ENCODE measurements at places on chromosomes 6 and 20.

- DNase-seq: no peak
Measured at GRCh38 chr6:167689751-167690150, 137.0 kb upstream of the AFDN start.

- DNase-seq: no peak
Measured at GRCh38 chr6:119161438-119161837, 83.0 kb upstream of the FAM184A start.

GRCh38 chr6:8831366-8832152, 396.2 kb upstream of the SLC35B3 start:
- DNase-seq: no peak

GRCh38 chr6:17293395-17293794, 12.2 kb downstream of the RBM24 start:
- DNase-seq: no peak

GRCh38 chr20:53073636-53074415, 101.7 kb downstream of the TSHZ2 start:
- no peak for DNase-seq

GRCh38 chr6:75609639-75610590, 8.2 kb downstream of the SENP6 start:
- no peak for DNase-seq

DNA sequence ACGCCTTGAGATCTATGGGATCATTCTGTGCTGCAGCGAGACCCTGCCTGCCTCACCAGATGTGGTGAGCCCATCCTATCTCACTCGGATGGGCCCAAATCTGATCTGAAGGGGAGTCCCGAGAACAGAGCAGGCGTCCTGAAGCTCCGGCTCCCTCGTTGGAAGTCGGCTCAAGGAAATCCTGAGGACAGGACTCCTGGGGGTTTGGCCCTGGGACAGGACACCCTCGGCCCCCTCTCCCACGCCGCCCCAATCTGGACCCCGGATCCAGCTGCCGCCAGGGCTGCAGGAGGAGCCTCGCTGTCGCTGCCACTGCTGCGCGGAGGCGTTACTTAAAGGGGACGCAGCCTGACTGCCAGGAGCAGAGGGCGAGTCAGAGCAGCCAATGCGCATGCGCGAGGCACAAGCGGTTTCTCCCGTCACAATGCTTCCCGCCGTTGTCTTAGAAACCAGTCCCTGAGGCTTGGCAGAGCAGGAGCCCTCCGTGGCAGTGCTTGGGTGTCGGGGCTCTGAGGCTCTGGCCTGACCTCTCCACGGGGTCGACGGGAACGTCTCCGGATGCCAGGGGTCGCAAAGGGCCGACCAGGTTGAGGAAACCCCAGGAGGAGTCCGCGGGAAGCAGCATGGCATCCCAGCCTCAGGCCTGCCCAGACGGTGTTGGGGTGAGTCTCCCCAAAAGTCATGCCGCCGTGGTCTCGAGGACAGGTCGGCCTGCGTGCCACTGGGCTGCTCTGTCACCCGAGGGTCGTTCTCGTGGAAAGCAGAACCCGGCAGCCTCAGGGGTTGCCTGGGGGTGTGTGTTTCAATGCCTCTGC, 1567.8 kb upstream of the DEFB115 start:
- no peak for DNase-seq

GRCh38 chr6:143298071-143298470, 152.4 kb downstream of the ADAT2 start:
- DNase-seq: no peak

DNA sequence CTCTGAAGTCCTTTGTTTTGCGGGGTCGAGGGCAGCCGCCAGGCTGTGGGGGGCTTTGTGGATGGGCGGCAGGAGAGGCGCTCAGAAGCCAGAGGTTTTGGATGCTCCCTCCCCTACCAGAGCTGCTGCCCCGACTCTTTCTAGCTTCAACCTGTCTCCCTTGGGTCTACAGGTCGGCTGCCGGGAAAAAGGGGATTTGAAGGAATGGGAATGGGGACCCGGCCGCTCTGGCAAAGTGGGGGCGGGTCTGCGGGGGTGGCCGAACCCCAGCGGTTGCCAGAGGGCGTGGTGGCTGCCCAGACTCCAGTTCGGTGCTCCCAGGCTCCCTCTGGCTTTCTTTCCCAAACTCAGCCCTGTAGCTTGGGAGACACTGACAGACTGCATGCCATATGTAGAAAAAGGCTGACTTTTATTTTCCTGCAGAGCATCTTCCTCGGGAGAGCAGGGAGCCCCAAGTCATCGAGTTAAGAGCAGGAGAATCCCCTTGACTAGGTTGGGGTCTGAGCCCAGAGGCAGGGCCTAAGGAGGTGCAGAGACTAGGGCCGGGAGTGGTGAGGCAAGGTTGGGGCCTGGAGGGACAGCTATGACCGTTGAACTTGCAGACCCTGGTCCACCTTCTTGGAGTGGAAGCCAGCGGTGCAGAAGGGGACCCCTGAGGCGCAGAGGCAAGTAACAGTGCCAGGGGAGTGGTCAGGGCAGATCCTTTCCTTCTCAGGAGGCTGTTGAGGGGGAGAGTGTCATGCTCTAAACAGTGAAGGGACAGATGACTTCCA, 1.4 kb upstream of the PPP1R18 start:
- no peak for DNase-seq

DNA sequence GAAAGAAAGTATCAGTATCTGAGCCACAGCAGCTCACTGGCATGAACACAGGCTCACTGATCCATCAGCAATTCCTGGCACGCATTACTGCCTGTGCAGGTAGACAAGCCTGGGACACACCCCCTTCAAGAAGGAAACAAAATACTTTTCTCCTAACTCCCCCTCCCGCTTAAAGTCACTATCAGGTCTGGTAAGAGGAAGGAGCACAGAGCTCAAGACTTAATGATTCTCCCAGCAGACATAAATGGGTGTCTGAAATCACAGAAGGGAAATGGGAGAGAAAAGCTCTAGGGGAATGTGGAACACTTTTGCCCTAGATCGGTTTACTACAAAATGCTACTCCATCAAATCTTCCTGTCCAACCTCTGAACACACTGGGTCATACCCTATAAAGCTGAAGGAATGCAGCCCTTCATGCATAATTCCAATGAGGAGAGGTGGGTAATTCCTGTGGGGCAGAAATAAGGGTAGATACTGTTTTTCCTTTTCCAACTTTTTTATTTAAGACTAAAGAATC, at the start of gene ADGRF1:
Gene ADGRF1, minus strand, starts transcription at position 58 of the 517 bp plus-strand sequence. CDS start 13,271 bp downstream, outside the sequence.
- no peak for DNase-seq

DNA sequence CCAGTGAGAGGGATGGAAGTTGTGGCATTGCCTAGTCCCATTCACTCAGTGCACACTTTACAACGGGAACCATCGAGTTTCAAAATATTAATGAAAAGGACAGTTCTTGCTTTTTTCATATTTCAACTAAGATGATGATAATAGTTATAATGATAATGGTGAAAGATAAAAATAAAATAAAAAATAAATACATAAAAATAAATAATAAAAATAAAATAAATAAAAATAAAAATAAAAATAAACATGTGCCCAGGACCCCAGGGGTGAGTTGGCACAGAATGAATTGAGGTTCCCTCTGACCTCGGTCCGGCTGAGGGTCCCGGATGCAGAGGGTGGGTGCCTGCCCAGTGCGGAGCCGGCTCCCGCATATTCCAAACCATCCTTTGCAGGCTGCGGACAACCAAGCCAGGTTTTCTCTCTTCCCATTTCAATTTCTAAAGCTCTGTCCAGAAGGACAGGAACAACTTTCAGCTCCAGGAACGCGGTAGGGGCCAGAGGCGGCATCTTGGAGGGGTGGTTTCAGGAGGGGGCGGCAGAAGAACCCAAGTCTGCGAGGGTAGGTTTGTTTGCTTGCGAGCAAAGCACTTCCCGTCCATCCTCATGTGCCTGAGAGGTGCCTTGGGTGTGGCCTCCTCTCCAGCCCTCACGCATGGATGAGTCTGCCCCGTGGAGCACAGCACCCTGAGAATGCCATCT, 236.8 kb downstream of the DLL1 start:
- DNase-seq: no peak

- DNase-seq: no peak
Measured at GRCh38 chr6:151059612-151060095, 180.1 kb upstream of the AKAP12 start.

DNA sequence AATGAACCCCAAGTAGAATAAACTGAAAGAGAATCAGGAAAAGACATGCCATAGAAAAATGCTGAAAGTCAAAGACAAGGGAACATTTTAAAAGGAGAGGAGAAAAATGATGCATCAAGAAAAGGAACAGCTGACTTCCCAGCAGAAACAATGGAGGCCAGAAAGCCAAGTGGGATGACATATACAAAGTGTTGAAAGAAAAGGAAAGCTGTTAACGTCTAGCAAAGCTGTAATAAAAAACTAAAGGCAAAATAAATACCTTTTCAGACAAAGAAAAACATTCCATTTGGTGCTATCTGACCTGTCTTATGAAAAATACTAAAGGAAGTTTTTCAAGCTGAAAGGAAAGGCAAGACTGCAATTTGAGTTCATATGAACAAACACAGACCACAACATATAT, 34.1 kb upstream of the PDE10A start:
- DNase-seq: no peak

DNA sequence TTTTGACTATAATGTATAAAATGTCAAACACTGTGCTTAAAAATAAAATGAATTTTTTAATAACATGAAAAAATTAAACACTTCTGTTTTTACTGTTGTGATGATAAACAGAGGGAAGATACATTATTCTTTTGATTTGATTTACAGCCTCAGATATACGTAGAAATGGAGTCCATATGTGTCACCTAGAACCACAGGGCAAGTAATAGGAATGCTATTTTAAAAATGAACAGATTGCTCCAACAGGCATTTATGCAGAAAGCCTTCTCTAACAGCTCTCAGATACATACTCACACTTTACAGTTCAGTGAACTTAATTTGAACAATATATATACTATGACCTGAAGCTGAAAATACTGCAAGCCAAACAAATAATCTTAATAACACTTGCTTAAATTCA, 1551.0 kb downstream of the GRIK2 start:
- DNase-seq: no peak

GRCh38 chr6:1747531-1747930, 137.8 kb downstream of the FOXC1 start:
- DNase-seq: no peak

DNA sequence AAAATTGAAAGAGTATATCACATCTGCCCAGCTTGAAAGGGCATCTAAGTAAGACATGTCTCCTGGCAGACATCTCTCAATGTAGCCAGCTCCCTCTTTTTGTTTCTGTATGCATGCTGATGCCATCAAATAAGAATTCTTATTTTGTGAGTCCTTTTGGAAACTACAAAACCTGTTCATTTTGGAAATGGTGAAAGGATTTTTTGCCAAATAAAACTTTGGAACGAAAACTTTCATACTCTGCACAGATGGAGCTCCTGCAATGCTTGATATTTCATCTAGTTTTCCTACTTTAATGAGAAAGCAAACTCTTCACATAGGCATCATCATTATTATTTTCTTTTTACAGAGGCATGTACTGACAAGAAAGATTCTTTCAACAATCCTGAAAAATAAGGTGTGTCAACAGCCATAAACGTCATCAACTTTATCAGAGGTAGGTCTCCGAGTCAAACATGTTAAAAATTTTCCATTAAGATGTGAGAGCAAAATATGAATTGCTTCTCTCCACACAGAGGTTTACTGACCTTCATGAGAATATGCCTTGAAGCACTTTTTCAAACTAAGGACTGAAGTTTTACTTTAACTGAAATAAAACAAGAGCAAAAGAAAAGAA, 26.2 kb upstream of the CMTR1 start:
- no peak for DNase-seq

GRCh38 chr20:37927410-37928095, 24.6 kb downstream of the VSTM2L start:
- no peak for DNase-seq

DNA sequence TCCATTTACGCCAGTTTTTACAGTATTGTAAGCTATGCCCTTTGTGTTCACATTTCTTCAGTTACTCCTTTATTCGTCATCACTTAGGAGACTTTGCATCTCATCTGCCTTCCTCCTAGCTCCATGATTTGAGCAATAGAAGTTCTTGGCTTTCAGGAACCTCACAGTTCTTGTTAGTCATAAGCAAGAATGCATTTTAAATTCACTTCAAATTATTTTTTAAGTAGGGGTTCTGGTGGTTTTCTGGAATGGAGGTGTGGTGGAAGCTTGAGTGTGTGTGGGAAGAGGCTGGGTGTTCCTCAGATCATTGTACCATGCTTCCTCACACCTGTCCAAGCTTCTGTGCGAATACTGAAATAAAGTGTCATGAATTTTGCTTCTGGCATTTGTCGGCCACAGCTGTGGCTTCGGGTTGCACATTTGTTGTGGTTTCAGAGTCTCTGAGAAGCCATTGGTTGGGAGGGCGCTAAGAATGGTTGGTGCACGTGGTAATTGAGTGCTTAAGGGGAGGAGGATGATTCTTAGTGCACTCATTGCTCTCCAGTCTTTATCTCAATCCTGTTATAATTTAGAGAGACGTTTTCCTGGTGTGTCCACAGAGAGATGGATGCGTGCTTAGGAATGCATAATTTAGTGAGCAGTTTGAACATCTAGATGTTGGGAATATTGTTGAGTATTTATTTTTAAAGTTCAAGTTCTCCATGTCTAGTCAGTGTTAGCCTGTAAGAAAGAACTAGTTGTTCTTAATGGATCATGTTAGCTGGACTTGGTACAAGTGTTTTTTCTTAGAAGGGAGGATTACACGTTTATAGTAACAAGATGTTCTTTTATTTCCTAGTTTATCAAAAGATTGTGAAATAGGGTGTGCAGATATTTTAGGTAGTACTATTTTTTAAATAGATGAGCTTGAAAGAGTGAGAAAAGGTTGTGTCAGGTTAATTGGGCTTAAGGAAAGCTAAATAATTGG, 31.9 kb downstream of the FOXO3 start:
- peak; percentile 41 for DNase-seq

DNA sequence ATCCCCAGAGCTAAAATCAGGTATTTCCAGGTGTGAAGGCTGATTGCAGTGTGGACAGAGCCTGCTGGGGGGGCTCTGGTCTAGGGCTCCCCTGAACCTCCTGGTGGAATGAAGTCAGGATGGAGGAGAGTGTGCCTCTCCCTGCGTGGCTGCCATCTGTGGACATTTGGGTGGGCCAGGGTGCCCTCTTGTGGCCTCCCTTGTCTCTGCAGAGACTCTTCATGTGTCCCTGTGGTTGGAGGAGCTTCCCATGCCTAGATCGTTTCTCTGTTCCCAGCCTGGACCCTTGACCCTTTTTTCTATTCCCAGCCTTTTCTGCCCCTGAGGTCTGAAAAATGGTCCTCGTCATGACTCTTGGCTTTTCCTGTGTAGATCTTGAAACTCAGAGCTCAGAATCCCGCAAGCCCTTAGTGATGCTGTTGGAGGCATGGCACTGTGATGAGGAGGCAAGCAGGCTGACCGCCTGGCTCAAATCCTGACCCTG, 9.9 kb upstream of the PSMF1 start:
- DNase-seq: no peak

DNA sequence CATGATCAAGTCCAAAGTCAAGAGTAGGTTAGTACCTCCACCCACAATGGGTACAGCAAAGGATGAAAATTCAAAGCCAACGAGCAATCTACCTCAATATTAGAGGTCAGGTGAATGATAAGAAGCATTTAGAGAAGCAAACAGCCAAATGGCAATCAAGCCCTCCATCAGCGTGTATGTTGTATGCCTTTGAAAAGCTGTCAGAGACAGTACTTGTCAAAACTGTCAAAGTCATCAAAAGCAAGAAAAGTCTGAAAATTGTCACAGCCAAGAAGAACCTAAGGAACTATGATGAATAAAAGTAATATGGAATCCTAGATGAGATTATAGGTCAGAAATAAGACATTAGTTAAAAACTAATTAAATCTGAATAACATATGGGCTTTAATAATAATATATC, 99.3 kb downstream of the PCSK2 start:
- DNase-seq: no peak

- DNase-seq: peak; percentile 67
Measured at GRCh38 chr6:33410711-33411631, at the start of gene PHF1. PHF1 (plus strand) TSS chr6:33411014; CDS start chr6:33412264, 1,250 bp downstream.
